ENCODE measurements at places on chromosomes 1 and 21. TPM values are rescaled to one million over a fixed set of nuclear protein-coding genes. Genes with fewer than 3 reads are reported as not detected.

The OR2L13 gene
- not detected for total RNA-seq

The KRTAP11-1 gene
- total RNA-seq = not detected

The PIGV gene
- total RNA-seq = 11.1 TPM

The SLC35E2B gene
- total RNA-seq = 59.7 TPM

The GBP6 gene
- 0.52 TPM for total RNA-seq

The TINAGL1 gene
- total RNA-seq = 16.6 TPM

The F13B gene
- not detected for total RNA-seq

The LRRC71 gene
- total RNA-seq = not detected

The HMGN2 gene
- total RNA-seq = 355 TPM

All from epithelial cell of alveolus of lung (primary cell).